ENCODE measurements at places on chromosomes 2 and 18.
A peak's percentile ranks its signal among the peaks of the same experiment; 100 is the strongest.

GRCh38 chr2:43100883-43101662 lies 125.3 kb downstream of the ZFP36L2 start:
- DNase-seq, result peak; percentile 73

DNA sequence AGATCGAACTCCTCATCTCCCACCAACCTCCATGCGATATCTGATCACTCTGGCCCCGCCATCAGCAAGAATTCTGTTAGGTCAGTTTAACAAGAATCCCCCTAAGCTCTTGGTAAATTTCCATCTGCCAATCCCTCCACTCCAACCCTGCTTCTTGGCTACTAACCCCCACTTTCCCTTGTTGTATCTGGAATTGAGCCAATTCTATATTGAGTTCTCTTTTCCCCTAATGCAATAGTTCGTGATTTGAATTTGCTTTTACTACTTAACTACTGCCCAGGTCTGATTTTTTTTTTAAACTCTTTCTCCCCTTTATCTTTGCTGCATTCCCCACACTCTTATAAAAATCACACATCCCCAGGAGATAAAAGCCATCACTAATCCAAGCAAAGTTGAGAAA lies 159.3 kb upstream of the STK17B start:
- no peak for DNase-seq

DNA sequence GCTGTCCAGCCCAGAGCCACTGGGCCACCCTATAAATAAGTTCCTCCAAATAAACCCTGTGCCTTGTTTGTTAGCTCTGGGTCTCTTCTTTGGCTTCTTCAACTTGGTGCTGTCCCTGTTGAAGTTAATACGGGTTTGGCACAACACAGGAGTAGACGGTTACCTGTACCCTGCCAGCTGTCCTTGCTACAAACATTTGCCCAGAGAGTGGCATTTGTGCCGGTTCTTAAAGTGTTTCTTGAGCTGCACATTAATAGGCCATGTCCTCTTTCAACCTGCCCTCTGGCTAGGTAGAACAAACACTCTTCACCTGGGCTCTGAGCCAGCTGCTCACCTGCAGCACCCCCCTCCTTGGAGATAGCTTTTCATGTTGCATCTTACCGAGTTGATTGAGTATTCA lies 139.2 kb downstream of the NEDD4L start:
- no peak for DNase-seq

- no peak for DNase-seq
Observed at GRCh38 chr2:8312861-8313830, 368.7 kb upstream of the ID2 start.

DNA sequence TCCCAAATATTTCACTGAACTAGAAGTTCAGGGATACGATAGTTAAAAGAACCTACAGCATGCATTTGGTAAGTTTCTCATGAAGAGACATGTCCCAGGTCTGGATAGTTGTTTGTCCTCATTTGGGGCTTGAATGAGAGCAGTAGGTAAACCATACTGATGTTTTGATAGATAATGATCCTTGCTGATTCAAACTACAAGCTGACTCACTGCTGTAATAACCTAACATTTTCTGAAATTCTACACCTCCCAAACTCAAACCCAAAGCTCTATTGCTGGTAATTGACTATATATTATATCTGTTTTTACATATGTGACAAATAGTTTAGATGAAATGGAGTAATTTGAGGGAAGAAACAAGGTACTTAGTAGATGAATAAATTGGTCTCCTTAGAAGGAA lies 154.1 kb upstream of the BOD1L2 start:
- DNase-seq, result no peak
